GM23338 (cell line): ENCODE measurements at places on chromosomes 2 and 18. TPM values are rescaled to one million over a fixed set of nuclear protein-coding genes. Genes with fewer than 3 reads are reported as not detected.

DNA sequence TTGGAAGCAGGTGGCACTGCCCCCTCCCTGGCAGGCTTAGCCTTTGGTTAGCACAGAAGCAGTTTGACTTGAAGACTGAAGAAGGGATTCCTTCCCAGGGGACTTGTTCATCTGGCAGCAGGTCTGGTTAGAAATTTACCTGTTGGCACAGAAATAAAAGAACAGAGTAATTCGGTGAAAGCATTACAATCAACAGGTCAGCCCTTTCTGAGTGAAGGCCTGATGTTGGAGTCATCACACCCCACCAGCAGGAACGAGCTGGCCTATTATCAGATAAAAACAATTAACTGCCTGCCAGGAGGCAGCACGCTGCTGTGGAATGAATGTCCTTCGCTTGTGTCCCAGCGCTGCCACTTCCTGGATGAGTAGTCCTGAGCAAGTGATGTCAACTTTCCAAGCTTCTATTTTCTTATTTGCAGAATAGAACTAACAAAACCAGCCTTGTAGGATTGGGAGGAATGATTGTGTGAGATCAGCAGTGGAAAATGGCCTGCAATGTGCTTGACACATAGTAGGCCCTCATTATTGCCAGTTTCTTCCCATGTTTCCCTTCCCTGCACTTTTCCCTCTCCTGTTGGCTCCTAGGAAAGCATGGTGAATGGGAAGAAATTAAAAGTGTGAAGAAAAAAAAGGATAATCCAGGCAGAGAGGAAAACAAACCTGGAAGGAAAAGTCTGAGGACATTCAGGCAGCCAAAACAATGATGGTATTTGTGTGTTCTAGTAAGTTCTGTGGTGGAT, 29.0 kb downstream of the LGALSL start:
- no peak for DNase-seq

Gene ELOA2
- total RNA-seq, result not detected in 2 replicates

- DNase-seq, result peak; percentile 19
Measured at GRCh38 chr18:13452388-13452811, 233.8 kb downstream of the LDLRAD4 start.

DNA sequence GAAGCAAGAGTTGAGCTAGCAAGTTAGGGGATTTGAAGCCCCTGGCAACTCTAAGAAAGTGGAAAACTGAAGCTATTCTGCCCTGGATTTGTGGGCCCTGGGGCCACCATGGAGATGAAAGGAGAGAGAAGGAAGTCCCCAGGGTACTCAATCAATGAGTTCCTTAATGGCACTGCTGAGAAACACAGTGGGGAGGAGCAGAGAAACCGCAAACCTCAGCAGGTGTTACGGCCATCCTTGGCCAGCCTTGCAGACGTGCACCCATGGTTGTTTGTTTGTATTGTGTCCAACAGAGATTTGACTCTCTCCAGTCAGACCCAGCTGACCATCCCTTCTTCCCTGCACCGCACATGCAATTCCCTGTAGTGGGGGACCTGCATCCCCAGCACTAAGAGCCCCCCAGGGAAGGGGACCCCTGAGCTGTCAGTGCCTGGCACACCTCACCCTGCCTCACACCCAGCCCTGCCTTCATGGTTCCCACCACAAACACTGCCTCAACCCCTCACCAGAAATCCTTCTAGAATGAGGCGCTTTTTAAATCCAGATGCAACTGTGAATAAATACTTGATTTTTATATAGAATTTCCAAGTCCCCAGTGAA, 255.3 kb downstream of the SH3BP4 start:
- DNase-seq, result no peak

- DNase-seq, result peak; percentile 61
Measured at GRCh38 chr2:198930170-198930569, 527.6 kb downstream of the SATB2 start.

Gene GPBAR1
- total RNA-seq, result 1.6 TPM in 1 of 2 replicates, not detected in the other

Gene ZNF804A
- not detected in 2 replicates for total RNA-seq

GRCh38 chr2:50492477-50492851, 539.5 kb downstream of the NRXN1 start:
- DNase-seq, result peak; percentile 83

Gene DQX1
- 0.52 and 0.74 TPM in 2 replicates for total RNA-seq

GRCh38 chr2:172103471-172104272, 972 bp upstream of the DLX2 start:
- DNase-seq, result peak; percentile 88
